Neuronal stem cell (in vitro differentiated cells): ENCODE measurements at places on chromosomes 7 and 10.

GRCh38 chr10:80277016-80277415, 12.4 kb downstream of the MAT1A start:
- DNase-seq: no peak

DNA sequence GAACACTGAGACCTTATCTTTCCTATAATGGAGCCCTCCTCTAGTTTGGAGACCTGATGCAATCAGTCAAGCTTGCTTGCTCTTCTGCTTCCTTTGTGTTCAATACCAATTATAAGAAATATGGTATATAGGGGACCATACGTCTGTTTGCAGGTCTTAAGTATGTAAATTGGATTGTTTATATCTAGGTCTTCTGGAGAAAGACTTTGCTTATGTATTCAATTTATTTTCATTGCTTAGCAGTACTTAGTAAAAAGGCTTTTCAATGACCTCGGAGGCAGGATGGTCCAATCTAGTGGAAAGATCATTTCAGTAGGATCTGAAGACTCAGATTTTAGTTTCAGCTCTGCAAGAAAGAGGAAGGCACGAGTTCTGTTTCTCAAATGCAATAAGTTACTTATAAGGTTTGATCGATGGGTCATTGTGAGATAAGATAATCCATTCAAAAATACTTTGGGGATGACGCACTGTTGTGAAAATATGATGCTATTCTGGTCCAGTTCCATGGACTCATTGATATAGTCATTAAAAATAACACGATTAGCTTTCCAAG, 571.6 kb downstream of the SH2D4B start:
- DNase-seq: no peak

DNA sequence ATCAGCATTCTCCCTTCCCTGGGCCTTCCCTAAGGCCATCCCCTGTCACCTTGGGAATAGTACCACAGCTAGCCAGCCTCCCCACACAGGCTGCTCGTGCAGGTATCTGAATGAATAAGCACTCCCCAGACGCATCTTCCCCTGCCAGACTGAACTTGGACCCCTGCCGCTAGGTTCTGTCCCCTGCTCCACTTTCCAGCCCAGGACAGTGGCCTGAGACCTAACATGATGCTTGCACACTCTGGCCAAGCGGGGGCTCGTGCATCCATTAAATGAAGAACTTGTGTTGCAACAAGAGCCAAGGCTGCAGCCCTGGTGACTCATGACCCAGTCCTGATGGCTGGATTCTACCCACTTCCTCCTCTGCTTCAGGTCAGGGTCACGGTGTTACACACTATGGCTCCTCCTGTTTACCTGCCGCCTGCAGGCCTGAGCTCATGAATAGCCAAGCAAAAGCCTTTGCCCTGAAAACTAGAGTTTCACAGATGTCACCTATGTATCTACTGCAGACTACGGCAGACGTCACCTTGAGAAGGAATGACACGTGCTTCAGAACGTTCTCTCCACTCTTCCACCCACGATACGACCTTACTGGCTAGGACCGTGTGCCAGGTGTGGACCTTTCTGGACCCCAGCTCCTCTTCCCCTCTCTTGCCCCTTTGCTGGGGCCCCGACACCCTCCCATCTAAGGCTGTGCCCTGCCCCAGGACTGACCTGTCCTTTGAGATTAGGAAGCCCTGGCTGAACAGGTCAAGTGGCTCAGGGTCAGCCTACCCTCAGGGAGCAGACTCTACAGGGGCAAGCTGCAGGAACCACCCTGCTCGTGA, 6.5 kb downstream of the ASB13 start:
- DNase-seq: no peak

DNA sequence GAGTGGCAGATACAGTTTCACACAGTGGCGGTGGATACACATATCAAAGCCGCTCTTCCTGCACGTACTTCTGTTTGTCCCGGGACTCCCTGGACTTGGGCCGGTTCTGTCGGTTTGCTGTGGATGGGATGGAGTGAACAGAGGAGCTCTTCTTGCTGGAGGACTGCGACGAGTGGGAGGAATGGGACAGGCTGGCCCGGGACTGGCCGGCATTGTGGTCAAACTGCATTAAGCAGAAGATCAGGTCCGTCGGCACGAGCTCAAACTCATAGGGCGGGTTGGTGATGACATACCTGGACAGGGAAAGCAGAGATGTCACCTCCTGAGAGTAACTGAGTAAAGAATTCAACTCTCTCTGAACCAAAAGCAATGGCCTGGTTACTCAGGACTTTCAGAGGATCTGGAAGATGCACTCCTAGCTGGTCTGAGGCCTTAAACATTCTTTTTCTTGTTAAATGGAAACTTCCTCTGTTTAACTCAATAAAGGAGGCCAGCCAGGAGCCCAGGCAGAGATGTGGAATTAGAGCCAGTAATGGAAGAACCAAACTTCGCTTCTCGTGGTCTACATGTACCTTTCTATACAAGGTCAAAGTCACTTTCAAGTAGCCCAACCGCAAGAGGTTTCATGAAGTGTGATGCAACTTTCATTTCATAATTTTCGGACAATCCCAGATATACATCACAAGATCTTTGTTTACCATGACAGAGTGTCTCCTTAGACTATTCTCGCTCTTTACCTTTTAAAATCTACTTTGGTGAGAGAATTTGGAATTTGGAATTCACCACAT, 750.2 kb downstream of the KCNMA1 start:
- DNase-seq: no peak

GRCh38 chr7:103343758-103344452, 662 bp downstream of the DNAJC2 start:
- DNase-seq: no peak

GRCh38 chr7:93948873-93949272, 27.3 kb downstream of the GNG11 start:
- DNase-seq: no peak

DNA sequence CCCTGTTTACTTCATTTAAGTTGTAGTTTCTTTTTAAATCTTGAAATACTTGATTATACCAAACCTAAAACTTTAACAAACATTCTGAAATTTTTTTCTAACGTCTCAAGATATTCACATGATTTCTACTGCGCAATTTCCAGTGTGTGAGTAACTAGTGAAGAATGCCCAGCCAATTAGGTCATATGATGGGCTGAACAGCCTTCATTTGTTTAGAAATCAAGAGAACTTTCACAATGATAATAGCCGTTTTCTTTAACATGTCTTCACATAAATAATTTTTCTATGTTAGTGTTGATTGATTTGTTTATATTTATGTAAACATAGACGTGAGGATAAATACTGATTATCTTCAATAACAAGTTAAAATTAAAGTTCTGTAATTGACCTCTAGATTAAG, 21.8 kb downstream of the STAM start:
- DNase-seq: no peak

- peak; percentile 37 for DNase-seq
Measured at GRCh38 chr7:16564909-16565426, 38.3 kb downstream of the LRRC72 start.

GRCh38 chr10:16586358-16587138, 64.9 kb upstream of the C1QL3 start:
- DNase-seq: no peak

DNA sequence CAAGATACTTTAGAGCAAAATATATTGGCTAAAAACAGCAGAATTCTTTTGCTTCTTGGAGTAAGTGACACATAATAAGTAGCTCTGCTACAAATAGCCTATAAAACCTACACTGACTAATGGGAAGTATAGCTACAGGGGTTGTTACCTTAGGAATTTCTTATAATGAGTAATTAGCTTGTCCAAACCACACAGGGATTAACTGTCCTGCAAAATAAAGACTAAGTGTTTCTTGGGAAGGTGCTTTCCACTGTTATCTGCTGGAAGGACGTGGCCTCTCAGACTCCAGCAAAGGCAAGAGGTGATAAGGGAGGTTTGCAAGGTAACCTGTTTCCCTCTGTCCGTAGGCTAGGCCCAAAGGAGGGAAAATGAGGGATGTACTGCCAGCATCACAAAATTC, 302.4 kb downstream of the DOCK4 start:
- no peak for DNase-seq

DNA sequence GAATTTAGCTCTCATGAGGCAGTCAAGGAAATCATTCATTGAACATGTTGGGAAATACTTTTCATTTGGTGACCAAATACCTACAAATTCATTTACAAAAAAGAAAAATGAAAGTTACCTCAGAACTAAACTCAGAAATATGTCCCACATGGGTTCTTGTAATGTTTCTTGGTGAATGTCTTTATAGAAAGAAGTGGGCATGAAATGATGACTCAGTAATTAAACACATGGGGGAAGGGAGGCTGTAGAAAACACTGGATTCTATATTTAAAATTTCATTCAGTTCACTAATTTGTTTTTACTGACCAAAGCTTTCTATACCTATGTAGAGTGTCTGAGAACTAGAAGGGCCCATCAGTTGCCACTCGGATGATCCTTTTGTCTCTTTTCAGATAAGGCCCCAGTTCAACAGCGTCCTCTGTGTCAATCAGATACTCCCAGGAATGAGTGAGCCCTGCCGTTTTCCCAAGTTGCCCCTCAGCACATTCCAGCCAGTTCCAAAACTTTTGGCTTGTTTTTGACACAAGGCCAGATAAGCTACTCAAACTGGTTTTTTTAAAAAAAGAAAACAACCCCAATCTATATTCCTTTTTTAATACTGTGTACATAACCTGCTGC, 49.3 kb upstream of the AGBL3 start:
- peak; percentile 46 for DNase-seq

DNA sequence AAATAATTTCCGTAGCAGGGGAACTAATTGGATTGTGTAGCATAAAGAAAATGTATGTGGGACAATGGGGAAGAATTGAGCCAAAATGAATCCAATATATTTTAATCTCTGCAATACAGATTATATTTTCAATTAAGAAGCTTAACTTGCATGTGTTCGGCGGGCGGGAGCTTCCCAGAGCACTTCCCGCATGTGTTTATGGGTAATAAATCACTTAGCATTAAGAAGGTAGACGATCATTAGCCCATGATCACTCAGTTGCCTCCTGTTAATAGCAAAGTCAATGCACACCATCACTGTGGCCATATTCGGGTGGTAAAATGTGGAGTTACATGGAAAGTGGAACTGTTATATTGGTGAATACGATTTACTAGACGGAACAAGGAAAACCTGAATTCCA, 122.9 kb upstream of the INSYN2A start:
- no peak for DNase-seq

GRCh38 chr10:119541459-119542356, 811 bp downstream of the RGS10 start:
- DNase-seq: no peak

GRCh38 chr7:131330299-131330698, 2.6 kb downstream of the MKLN1 start:
- DNase-seq: no peak
